ENCODE measurements at places on chromosomes 13 and 19. TPM values are rescaled to one million over a fixed set of nuclear protein-coding genes. Genes with fewer than 3 reads are reported as not detected.

ZNF677 gene
- total RNA-seq, result 16.9 TPM

LHB gene
- total RNA-seq, result not detected

CEACAM4 gene
- total RNA-seq, result not detected

CYP4F2 gene
- total RNA-seq, result not detected

- no peak overlapping the region for H3K27ac ChIP-seq
- no peaks in the 10 kb centered on the region for H3K27me3 ChIP-seq
- H3K36me3 ChIP-seq, result no peaks in the 10 kb centered on the region
- no peak overlapping the region for H3K4me3 ChIP-seq
These were observed 16.7 kb downstream of the TMTC4 start for GRCh38 chr13:100657881-100658315.

GRCh38 chr13:99617474-99618255 lies 116.4 kb downstream of the TM9SF2 start:
- DNase-seq, result peak; percentile 38
- H3K27me3 ChIP-seq, result no peaks in the 10 kb centered on the region
- no peak overlapping the region for H3K4me3 ChIP-seq
- H3K4me1 ChIP-seq, result peaks cover 6% of the 10 kb centered on the region

- H3K36me3 ChIP-seq, result peaks cover 12% of the 10 kb centered on the region
- peaks cover 18% of the 10 kb centered on the region for H3K4me1 ChIP-seq
- H3K27me3 ChIP-seq, result no peaks in the 10 kb centered on the region
- peak within 1 kb of the TSS; percentile 98 for H3K4me3 ChIP-seq
- H3K27ac ChIP-seq, result peak within 1 kb of the TSS; percentile 97
These were observed at the start of gene ZNF844 for GRCh38 chr19:12064590-12065538. Gene ZNF844 (plus strand): TSS chr19:12064731. CDS start chr19:12064874, 143 bp downstream.

DNA sequence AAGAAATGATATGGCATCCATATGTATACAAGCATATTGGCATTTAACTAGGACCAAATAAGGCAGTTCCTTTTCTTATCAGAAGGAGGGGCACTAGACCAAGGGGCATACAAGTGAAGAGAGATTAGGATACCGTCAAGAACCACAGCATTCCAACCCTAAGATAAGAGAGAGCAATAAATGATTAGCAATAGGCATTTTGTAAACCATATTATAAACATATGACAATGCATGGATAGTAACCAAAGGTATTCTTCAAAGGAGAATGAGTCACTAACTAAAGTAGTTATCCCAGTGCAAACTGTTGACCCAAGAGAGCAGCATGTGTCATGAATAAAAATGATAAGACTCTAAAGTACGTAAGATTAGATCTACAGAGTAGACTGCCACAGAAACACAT lies 500.9 kb upstream of the HTR2A start:
- H3K4me1 ChIP-seq, result no peaks in the 10 kb centered on the region
- H3K36me3 ChIP-seq, result no peaks in the 10 kb centered on the region
- no peaks in the 10 kb centered on the region for H3K27me3 ChIP-seq
- no peak for DNase-seq
- no peak overlapping the region for H3K4me3 ChIP-seq

Data from heart right ventricle (tissue), 16 donors.